Vagina (tissue), 2 donors: ENCODE measurements at places on chromosomes 6 and 20. TPM values are rescaled to one million over a fixed set of nuclear protein-coding genes. Genes with fewer than 3 reads are reported as not detected.

- no peak for DNase-seq
These were observed 133.1 kb upstream of the PCSK2 start for GRCh38 chr20:17093782-17094181.

- DNase-seq: no peak
These were observed 41.2 kb downstream of the FAM184A start for GRCh38 chr6:119037264-119037663.

DNA sequence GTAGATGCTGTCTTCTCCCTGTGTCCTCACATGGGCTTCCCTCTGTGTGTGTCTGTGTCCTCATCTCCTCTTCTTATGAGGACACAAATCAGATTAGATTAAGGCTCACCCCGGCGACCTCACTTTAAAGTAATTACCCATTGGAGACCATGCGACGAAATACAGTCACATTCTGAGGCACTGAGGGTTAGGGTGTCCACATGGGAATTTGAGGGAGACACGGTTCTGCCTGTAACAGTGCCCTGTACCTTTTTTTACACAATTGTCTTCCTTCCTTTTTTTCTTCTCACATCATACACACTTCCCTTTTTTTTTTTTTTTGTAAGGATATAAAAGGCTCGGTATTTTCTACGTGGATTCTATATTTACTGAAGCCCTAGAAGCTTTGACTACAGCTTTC lies 48.9 kb downstream of the DEK start:
- DNase-seq: no peak

Gene PRND
- total RNA-seq: not detected

DNA sequence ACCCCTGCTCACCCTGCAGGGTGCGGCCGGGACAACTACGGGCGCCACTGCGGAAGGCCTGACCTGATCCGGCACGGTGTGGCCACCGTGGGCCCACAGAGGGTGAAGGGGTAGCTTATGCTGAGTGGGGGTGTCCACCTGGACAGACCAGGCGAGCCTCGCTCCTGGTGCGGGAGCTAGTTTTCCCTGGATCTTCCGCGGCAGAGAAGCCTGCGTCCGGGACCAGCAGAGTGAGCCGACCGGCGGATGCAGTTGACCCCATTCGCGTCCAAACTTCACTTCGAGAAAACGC lies 38.2 kb downstream of the NCR2 start:
- DNase-seq: no peak

Gene PLA2G7
- not detected for total RNA-seq

Gene BTNL2
- not detected for total RNA-seq

- no peak for DNase-seq
These were observed 114.6 kb downstream of the RCAN2 start for GRCh38 chr6:46376562-46377061.

GRCh38 chr6:106214531-106214930 lies 111.0 kb downstream of the ATG5 start:
- DNase-seq: no peak

- no peak for DNase-seq
These were observed 703.2 kb downstream of the HDGFL1 start for GRCh38 chr6:23272536-23272935.

DNA sequence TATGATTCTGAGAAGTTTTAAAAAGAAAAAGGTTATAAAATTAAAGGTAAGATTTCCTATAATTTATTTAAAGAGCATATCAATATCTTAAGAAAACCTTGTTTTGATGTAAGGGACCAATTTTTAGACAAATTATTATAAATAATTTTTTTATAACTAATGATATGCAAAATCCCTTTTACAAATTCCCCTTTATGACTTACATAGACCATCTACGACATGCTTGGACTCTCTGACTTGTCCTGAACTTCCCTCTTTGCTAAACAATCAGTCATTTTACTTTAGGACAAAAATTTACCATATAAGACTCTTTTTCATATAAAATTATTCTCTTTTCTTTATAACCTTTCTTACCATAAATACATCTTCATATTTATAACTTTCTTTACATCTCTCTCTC lies 15.3 kb upstream of the ANGPT4 start:
- no peak for DNase-seq

- no peak for DNase-seq
These were observed 24.5 kb upstream of the MAFB start for GRCh38 chr20:40713508-40713907.

DNA sequence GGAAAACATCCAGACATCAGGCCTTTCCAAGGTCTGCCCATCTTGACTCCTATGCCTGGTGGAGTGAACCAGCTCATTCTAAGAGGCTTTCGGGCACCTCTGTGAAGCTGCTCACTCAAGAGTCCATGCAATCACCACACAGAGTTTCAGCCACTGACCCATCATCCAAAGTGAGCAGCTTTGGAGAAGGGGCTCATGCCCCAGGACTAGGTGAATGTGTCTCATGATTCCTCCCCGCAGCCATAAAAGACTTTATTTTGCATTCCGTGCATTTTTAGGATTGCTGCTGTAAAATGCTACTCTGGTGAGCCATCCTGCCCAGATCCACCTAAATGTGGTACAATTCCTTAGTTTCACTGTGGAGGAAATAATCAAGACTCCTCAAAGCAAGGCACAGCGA lies 44.5 kb upstream of the EZR start:
- no peak for DNase-seq

DNA sequence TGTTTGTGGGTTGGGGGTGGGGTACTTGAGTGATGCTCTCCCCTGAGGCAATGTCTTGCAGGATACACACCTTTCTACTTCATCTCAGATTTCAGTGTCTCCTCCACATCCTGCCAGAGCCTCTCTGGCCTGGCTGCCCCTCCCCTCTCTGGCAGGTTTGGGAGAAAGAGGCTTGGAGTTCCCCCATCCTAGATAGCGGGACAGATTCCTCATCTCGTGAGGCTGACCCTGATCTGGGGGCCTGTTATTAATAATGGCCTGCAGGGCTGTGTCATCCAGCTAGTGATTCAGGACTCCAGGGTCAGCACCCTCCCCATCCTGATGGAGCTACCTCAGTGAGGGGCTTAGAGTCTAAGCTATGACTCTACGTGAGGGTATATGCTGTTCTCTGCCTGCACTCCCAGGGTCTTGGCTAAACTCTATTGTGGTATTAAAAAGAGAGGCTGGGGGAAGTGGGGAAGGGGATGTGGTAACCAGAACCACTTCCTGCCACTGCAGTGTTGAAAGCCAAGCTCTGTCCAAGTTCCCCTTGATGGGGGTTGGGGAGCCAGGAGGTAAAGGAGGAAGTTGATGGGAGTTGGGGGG lies 3.7 kb upstream of the MMP9 start:
- no peak for DNase-seq

Gene GABRR2
- 1.5 TPM for total RNA-seq

DNA sequence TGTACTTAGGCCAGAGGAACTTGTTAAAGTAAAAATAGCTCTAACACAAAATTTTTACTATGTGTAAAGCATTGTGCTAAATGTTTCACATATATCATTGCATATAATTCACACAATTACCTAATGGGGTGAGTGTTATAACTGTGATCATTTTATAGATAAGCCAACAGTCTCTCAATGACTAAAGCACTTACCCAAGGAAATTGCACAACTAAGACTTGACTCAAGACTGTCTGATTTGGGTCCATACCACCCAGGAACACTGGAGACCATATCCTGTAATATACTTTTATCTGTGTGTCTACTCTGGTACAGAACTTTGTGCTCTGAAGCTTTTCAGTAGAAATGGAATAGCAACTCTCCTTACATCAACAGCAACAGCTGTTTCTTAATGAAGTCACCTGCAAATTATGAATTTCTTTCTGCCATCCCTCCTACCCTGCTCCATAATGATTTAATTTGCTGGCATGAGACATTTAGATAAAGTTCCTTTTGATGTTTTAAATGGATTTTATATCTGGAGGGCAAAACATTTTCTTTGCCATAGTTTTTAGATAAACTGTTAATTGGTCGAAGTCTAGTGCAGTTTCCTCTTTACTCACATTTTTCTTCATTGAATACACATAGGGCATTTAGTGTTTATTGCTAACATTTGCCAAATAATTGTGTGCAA lies 47.5 kb downstream of the TSPYL4 start:
- no peak for DNase-seq

DNA sequence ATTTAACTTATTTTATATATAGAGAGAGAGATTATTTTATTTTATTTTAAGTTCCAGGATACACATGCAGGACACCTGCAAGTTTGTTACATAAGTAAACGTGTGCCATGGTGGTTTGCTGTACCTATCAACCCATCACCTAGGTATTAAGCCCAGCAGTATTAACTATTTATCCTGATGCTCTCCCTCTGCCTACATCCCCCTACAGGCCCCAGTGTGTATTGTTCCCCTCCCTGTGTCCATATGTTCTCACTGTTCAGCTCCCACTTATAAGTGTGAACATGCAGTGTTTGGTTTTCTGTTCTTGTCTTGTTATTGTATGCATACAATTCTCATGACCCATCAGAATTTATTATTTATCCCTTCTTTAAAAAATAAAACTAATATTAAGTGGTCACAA lies 34.6 kb downstream of the FKBP1C start:
- no peak for DNase-seq

DNA sequence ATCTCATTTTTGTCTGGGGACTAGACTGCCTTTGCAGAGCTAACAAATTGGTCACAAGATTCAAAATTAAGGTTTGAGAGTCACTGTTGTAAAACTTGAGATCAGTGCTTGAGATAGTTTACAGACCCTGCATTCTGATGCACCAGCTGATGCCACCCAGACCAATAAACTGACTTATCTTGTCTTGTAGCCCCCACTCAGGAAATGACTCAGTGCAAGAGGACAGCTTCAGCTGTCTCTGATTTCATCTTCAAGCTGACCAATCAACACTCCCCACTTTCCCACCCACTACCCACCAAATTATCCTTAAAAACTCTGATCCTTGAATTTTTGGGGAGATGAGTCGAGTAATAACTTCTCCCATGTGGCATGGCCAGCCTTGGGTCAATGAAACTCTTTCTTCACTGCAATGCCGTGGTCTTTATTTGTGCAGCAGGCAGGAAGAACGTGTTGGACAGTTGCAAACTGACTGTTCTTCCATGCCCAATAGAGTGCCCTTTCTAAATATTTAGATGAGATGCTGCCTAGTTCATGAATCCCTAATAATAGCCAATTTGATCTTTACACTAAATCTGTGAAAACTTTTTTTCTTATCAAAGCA lies 48.3 kb upstream of the PROKR2 start:
- no peak for DNase-seq

DNA sequence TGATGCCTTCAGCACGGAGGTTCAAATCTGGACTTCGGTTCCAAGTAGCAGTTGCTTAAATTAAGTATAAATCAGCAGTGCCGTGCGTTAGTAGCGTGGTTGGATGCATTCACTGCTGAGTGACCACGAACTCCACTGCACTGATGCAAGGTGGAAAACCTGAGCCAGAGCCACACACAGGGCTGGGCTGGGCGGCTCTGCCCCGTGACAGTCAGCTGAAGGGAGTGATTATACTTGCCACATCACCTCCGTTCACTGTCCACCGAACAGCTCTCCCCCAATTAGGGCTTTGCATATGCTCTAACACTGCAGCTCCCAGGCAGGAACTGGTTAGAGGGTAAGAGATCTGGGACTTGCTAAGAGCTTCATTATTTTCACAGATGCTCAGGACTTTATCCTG lies 22.2 kb downstream of the PPP1R3G start:
- DNase-seq: no peak

DNA sequence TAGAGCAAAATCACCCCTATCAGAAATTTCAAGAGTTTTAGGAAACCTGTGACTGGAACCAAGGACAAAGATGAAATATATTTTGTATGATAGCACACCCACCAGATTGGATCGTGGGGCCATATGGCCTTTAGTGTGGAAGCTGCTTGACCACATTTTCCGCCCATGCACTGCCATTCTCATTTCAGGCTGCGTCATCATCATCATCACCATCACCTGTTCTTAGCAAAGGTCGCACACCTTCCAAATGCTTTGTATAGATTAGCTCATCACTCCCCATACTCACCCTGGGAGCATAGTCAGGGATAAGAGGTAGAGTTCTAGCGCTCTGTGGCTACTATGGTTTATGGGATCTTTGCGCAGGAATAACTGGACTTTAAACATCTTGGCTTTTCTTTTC lies 185.7 kb downstream of the MTHFD1L start:
- no peak for DNase-seq

Gene GPLD1
- 15.7 TPM for total RNA-seq

GRCh38 chr6:90448836-90449235 lies 138.0 kb downstream of the MAP3K7 start:
- DNase-seq: no peak

- DNase-seq: no peak
These were observed 18.6 kb downstream of the ADGRF5 start for GRCh38 chr6:46903175-46903574.

Gene WFDC12
- total RNA-seq: 4.4 TPM

DNA sequence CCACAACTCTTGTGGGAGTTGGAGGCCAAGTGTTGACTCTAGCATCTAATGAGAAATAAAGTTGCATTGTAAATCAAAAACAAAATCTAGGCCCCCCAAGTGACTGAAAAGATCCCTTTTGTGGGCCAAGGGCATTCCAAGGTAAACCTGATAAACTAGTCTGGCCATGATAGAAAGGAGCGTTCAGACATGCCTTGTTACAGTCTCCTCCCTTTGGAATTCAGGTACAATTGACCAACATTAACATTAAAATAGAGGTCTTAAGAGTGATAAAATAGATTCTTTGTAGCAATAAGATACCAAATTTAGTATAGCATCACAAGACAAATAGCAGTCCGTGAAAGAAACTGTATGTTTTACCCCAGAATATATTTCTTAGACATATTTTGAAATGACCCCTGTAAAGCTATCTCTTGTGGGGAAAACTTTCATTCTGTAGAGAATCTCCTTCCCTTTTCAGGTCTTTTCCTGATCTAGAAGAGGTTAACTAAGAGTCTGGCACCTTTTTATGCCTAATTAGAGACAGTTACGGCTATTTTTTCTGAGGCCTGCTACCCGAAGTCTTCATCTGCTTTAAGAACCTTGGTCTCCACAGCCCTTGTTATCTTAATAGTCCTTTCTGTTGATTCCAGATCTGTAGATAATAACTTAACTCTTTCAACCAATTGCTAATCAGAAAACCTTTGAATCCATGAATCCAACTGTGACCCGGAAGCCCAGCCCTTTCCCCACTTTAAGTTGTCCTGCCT lies 495.4 kb upstream of the MMS22L start:
- no peak for DNase-seq

Gene PPP1R14C
- total RNA-seq: 23.8 TPM

- DNase-seq: no peak
These were observed 43.3 kb upstream of the CLIC5 start for GRCh38 chr6:46058951-46059350.

GRCh38 chr6:37971711-37972390 lies 152.3 kb downstream of the ZFAND3 start:
- DNase-seq: no peak

Gene HELZ2
- 31.4 TPM for total RNA-seq
